SW 1271 (cell line): ENCODE measurements at places on chromosomes 6 and 20.

DNA sequence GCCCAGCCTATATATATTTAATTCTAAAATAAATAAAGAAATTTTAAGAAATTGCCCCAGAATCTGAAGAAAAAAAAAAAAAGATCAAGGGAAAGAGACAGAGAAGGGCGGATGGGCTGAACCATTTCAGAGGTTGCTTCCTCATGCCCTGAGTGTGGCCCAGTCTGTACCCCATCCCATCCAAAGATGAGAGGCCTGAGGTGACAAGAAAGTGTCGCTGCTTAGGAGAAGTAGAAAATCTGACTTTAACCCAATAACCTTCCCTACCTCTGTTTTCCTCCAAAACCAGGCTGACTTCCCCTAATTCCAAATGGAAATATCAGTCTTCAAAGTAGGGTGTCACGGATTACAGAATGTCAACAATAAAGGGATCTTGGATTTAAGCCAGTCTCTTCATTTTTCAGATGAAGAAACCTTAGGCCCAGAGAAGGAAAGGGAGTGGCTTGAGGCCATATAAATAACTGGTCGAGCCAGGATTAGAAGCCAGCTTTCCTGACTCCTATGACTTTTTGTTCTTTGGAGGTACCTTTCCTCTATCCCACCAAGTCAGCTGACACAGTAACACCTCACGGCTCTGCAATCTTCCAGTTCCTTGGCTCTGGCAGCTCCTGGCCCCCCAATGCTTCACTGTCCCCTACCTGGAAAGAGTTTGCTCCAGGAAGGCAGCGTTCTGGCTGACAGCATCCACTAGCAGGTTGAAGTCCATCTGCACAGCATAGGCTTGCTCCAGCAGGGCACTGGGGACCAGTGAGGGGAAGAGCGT is 10.1 kb downstream of the GSS start:
- DNase-seq: no peak

DNA sequence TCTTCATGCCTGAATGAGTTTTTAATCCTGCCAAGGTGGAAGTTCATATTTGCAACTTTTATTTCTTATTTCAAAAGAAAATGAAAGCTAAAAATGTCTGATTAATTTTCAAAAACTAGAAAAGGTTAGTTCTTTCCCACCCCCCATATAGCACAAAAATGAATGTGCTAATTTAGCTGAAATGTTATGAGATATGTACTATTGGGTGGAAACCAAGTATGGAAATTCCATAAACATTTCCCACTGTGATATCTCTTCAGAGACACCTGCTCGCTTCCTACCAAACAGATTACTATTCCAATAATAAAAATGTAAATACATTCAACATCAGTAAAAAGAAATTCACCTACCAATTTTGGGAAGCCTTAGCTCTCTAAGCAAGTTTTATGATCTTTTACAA is 678.6 kb upstream of the ID4 start:
- no peak for DNase-seq

- no peak for DNase-seq
These were observed 85.1 kb downstream of the PHF20 start for GRCh38 chr20:35856866-35857265.

GRCh38 chr6:42781546-42781795 is 381 bp upstream of the BICRAL start:
- no peak for DNase-seq

GRCh38 chr6:42629845-42630244 is 66.0 kb downstream of the UBR2 start:
- DNase-seq: no peak
